Aorta (tissue), 5 donors: ENCODE measurements at places on chromosomes 5 and 9. TPM values are rescaled to one million over a fixed set of nuclear protein-coding genes. Genes with fewer than 3 reads are reported as not detected.

DNA sequence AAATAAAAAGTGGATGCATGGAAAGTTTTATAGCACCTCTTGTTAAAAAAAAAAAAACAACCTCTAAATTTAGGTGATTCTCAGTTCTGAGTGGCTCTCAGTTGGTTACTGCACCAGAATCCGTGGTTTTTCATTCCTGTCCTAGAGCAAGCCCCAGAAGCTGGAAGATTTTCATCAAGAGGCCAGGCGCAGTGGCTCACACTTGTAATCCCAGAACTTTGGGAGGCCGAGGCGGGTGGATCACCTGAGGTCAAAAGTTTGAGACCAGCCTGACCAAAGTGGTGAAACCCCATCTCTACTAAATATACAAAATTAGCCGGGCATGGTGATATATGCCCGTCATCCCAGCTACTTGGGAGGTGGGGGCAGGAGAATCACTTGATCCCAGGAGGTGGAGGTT lies 27.2 kb upstream of the SLC9A3 start:
- DNase-seq: no peak

GRCh38 chr9:97627624-97628023 lies 5.5 kb downstream of the TSTD2 start:
- DNase-seq: no peak

DNA sequence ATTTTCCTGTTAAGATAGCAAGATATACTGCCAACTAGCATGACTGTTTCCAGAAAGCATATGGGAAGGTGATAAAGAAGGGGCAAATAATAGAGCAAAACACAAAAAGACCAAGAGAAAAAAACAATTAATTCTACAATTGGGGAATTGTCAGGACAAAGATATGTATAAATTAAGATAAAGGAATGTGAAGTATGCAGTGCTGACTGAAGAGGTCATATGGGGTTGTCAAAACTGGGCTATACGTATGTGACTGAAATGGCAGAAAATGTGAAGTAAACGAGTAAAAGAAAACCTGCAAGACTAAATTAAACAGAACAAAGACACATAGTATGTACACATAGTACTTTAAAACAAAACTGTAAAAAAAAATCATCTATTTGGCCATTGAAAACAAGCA lies 222.3 kb downstream of the ARL15 start:
- DNase-seq: no peak

GRCh38 chr9:10268531-10269485 lies 344.0 kb downstream of the PTPRD start:
- DNase-seq: no peak

GRCh38 chr5:161414037-161414436 lies 132.5 kb downstream of the GABRB2 start:
- no peak for DNase-seq

- DNase-seq: no peak
These were observed 42.3 kb downstream of the FGF1 start for GRCh38 chr5:142643634-142644033.

DNA sequence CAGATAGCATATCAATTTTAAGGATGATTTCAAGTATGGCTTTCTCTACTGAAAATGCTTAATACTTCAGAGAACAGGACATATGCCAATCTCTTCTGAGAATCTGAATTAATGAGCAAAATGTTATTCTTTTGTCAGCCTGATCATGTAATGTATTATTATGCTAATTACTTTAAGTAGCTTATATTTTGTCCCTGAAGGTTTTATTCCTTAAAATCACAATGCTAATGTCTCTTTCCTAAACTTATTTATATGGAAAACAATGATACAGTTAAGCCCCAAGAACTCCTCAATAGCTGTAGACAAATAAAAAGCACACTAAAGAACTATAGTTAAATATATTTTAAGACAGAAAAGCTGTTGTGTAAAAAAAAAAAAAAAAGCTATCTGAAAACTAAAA lies 256.9 kb upstream of the PTPRD start:
- DNase-seq: no peak

The KCNT1 gene
- total RNA-seq: 0.16 TPM

The IFNA13 gene
- not detected for total RNA-seq
